ENCODE measurements at places on chromosomes 5 and 9.

GRCh38 chr5:108303611-108304010 lies 78.3 kb downstream of the FBXL17 start:
- no peak for DNase-seq

DNA sequence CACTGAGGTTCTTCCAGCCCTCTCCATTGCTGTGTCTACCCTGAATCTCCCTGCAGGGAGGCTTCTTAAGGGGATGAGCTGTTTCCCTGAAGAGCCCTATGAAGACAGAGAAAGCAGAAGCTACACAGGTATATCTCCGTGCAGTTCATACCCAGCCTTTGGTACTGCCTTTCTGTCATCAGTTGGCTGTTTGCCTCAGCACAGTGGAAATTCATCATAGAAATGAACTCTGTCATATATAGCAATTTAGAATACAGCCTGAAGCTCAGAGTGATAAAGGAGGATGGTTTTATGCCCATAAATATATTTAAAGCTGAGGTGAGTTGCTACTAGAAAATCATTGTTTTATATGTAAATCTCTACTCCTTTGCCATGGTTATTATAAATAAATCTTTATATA lies 42.6 kb upstream of the KCNN2 start:
- no peak for DNase-seq

DNA sequence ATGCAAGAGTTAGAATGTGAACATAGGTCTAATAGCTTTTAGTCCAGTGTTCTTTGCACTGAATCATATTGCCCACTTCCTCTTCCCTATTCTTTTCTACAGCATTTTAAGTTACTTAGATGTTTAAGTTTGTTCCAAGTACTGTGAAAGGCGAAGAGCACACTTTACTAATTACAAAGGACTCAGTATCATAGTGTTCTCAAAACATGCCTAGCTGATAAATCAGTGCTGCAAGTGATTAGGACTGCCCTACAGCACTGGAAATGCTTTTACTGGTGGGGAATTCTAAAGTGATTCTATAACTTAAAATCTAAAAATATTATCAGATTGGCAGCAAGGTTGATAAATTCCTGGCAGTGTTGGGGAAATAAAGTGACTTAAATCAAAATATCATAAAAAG lies 177.9 kb upstream of the KCNN2 start:
- peak; percentile 60 for DNase-seq

DNA sequence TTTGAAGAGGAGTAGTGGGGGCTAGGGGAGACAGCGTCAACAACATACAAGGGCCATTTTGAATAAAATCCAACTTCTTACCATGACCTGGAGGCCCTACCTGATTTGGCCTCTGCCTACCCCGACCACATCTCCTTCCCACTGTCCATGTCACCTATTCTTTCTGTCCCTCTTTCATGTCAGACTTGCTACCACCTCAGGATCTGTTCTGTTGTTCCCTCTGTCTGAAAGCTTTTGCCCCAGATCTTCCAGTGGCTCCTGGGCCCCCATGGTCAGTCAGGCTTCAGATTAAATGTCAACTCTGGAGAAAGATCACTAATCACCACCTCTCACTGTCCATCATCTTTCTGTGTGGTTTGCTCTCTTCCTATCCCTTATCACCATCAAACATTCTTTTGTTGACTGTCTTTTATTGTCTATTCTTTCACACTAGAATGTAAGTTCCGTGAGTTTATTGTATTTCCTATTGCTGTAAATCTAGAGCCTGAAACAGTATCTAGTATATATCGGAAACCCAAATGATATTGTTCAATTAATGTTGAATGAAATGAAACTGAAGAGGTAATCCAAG lies 31.2 kb upstream of the APC start:
- no peak for DNase-seq

DNA sequence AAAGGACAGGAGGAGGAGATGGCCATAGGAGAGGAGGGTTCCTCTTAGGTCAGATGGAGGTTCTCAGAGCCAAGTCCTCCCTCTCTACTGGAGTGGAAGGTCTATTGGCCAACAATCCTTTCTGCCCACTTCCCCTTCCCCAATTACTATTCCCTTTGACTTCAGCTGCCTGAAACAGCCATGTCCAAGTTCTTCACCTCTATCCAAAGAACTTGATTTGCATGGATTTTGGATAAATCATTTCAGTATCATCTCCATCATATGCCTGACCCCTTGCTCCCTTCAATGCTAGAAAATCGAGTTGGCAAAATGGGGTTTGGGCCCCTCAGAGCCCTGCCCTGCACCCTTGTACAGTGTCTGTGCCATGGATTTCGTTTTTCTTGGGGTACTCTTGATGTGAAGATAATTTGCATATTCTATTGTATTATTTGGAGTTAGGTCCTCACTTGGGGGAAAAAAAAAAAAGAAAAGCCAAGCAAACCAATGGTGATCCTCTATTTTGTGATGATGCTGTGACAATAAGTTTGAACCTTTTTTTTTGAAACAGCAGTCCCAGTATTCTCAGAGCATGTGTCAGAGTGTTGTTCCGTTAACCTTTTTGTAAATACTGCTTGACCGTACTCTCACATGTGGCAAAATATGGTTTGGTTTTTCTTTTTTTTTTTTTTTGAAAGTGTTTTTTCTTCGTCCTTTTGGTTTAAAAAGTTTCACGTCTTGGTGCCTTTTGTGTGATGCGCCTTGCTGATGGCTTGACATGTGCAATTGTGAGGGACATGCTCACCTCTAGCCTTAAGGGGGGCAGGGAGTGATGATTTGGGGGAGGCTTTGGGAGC lies 3.1 kb downstream of the EGR1 start:
- no peak for DNase-seq

DNA sequence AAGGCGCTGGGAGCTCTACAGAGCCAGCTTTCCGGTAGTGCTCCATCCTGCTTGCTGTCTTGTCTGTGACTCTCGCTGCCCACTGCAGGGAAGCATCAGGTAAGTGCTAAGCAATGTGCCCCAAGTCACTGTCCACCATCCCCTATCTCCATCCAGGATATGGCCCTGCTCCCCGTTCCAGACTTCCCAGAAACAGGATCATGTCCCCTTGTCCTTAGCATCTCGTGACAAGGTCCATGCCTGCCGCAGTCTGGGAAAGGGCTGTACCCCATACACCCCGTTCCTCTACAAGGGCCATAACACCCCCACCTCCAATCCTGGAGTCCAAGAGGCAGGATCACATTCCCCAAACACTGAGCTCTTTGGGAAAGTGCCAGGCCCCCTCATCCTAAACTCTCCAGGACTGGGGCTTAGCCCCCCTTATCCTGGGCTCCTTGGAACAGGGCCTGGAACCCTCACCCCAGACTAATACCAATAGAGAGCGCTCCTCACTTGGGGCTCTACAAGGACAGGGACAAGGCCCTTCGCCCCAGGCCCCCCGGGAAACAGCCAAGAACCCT lies 566 bp downstream of the RPP25L start:
- DNase-seq = no peak

DNA sequence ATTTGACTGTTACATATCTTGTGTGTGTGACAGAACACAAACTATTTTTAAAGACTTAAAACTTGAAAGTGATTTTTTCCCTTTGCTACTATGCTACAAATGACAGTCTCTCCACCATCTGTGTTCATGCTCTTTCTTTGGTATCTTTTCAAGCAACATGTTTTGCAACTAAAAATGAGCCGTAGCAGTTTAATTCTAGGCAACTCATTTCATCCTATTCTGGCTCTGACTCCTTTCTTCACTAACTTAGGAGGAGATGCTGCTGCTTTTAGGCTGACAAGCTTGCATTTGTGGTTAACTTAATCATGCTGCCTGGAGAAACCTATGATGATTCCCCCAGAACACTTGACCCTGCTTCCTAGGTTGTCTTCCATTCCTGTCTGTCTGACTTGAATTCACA lies 100.6 kb downstream of the HACD4 start:
- DNase-seq = no peak

DNA sequence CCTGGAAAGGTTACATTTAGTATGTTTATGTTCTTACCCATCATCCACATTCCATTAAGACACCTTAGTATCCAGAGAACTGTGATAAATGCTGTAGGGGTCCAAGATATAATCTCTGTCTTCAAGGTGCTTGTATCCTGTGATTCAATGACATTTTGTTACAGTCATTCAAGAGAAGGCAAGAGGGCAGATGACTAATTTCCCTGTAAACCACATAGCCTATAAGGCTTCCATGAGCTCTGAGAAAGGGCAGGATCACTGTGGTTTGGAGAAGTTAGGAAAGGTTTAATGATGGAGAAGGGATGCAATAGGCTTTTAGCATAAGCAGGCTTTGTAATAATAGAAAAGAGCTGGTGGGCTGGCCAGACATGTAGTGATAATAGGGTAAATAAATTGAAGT lies 40.0 kb downstream of the PAPPA start:
- DNase-seq = peak; percentile 34

DNA sequence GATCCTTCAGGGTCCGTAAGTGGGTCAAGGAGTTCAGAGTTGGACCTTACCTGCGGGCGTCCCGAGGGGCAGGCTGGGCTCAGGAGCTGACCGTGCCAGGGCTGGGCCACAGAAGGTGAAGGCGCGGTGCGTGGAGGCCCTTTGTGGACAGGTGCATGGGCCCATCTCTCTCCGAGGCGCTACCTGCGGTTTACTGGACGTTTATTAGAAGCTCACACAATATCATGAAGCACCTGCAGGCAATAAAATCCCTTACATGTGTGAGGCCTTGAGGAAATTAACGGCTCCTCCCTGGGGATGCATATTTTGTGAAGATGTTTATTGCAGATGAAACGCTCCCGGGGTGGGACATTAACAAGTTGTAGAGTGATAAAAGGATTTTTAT lies 79.8 kb upstream of the LMX1B start:
- DNase-seq = no peak

GRCh38 chr5:27403243-27403882 lies 365.0 kb upstream of the CDH9 start:
- no peak for DNase-seq

GRCh38 chr5:105544300-105544699 lies 1981.7 kb upstream of the NUDT12 start:
- no peak for DNase-seq

DNA sequence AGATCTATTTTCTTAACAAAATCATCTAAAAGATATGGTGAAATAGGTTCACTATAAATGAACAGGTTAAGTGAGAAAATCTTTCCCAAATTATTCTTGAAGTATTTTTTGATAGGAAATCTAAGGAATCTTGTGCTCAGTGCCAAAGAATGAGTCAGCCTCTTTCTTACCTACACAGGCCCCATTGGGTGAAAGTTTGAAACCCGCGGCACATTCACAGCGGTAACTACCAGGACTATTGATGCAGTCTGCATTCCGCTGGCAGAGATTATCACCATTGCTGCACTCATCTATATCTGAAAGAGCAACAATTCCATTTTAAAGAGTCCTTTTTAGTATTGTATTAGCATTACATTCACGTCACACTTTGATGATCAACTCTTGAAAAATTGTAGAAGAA lies 221.8 kb downstream of the SLC12A2 start:
- DNase-seq = no peak

DNA sequence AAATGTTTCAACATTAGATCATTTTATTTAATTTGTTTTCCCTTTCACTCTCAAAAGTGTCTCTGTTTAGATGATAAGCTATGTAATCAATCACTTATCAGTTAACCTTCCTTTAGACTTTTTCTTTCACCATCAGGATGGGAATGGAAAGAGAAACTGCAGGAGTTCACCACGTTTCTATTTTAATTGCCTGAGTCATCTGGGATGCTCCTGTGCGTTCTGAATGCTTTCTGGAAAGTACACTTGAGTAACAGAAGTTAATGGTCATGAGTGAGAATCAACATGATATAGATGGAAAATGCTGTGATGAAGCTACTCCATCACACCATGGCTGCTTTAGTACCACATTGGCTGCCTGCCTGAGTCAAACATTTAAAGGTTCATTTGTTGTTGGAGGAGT lies 783.3 kb upstream of the CDH9 start:
- DNase-seq = no peak

DNA sequence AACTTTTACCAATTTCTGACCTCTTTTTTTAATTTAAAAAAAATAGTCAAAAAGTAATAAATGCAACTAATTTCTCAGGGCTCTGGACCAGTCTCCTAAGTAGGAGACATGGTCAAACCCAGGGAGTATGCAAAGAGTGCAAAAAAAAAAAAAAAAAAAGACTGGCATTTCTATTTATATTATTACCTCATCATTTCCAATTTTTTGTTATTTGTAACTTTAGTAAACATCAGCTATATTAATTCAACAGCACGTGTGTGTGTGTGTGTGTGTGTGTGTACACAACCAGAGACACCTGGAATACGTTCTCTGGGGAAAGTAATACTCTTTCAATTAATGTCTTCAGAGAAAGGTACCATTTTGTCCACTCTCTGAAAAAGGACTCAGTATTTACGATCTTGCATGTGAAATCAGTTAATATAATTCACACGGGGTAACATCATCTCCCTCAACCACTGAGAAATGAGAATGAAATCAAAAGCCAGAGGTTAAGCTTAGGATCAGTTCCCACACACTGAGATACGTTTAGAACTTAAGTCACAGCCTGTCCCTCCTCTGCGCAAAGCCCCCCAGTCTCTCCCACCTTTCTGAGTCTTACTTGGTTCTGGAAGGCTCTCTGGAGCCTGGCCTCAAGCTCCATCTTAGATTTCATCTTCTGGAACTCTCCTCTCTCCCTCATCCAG lies 21.9 kb downstream of the ZNF608 start:
- no peak for DNase-seq

DNA sequence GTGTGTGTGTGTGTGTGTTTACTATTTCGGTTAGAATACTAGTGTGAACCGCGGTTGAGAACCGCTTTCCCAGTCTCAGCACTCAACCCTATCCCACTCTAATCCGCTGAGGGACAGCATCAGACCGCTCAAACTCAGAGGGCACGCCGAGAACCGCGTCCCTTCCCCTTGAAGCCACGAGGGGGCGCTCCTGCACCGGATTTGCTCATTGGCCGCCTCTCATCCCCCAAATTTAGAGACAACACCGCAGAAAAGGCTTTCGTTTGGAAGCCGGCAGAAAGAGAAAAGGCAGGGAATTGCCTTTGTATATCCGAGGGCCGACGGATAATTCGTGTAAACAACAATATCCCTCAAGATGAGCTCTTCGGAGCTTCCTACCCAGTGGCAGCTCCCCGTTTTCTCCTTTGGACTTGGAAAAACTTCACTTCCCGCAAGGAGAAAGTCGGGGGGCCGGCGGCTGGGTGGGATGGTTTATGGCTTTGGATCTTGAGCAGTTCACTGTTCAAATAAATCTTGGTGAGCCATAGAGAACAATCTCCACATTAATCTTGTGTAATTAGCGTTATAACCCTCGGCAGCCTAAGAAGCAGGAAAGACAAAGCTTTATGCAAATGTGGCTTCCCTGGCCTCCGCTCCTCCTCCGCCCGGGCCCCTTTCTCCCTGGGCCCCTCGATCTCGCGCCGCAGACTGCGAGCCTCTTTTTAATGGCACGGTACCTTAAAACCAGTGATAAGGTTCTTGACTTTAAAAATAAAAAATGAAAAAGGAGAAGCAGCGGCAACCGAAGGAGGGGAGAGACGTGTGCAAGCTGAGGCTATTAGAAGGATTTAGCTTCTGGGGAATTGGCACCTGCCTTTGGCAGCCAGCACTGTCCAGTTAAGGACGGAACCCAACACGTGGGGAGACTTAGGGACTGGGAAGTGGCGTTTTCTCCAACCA lies 296.8 kb downstream of the PARP8 start:
- DNase-seq = no peak

Data from AG04449 (cell line).